Stimulated activated CD8-positive, alpha-beta memory T cell treated with anti-CD3 and anti-CD28 coated beads, Interleukin-7, amount 100 ng/mL, for 4 hours (primary cell): ENCODE measurements at places on chromosomes 6 and 20.

DNA sequence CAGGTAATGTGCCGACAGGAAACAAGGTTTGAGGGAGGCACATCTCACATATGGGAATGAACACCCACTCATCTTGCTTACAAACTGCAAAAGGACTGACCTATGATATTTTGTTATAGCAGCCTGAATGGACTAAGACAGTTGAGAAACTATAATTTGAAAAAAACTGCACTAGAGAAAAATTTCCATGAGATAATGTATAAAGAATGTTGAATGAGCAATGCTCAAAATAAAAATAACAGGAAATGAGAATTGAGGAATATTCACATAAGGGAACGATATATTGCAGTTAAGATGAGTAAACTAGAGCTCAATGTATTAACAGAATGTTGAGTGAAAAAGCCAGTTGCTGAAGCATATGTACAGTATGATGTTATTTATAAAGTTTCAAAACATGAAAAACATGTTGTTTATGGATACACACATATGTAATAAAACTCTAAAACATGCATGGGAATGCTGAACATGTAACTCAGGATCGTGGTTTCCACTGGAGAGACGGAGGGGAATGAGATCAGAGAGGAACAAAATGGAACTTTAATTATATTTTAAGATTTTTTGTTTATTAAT lies 6.3 kb upstream of the TBC1D22B start:
- DNase-seq = no peak

DNA sequence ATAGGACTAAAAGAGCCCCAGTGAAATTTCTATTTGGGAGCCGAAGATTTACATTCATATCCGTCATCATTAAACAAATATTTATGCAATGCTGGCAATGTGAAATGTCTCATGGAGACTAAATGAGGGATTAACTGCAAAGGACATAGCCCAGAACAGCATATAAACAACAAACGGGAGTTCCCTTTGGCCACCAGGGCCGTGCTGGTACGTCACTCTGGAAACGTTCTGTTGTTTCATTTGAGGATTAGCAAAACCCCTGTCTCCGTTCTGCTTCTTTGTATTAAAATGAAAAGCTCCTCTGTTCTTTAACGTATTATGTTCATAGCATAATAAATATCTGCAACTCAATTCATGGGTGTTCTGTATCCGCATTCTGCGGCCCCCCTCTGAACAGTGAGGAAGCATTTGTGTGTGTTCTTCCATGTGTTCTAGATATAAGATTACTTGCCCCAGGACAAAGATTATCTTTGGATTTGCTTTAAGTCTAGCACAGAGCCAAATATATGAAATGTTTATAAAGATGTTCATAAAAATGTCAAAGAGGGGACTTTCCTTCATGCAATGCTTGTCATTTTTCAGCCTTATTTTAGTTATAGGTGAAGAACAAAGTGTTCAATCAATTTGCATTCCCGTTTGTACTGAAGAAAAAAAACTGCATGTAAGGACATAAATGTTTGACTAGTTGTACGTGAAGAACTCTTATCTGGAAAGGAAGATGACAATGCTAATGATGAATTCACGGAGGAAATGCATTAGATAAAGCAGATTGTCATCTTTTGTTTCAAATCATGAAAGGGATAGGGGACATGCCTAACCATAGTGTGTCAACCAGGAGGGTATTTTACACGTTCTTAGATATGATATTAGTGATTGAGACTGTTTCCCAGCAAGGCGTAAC lies 90.0 kb upstream of the TNFAIP3 start:
- DNase-seq = no peak

GRCh38 chr6:126110512-126111270 lies 124.4 kb downstream of the TRMT11 start:
- DNase-seq = no peak

- DNase-seq = no peak
These were observed 208.6 kb downstream of the MOXD1 start for GRCh38 chr6:132192631-132193030.

DNA sequence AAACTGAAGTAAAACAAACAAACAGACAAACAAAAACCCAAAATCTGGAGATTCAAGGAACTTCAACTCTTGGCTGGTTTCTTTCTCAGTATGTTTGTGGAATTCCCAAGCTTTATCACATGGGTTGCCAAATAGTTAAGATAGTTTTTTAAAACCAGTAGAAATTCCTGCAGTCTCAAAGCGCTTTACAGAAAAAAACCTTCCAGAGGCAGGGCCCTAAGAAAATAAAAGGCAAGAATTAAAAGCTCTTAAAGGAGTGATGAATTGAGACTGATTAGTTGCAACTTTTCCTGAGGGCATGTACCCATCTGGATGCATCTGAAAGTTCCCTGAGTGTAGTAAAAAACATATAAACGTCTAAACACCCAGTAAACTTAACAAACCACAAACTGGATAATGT lies 25.9 kb upstream of the PTCHD4 start:
- DNase-seq = no peak
